ENCODE measurements at places on chromosomes 16 and 17.

- DNase-seq = no peak
Observed at GRCh38 chr17:77736199-77736585, 222.3 kb upstream of the TNRC6C start.

DNA sequence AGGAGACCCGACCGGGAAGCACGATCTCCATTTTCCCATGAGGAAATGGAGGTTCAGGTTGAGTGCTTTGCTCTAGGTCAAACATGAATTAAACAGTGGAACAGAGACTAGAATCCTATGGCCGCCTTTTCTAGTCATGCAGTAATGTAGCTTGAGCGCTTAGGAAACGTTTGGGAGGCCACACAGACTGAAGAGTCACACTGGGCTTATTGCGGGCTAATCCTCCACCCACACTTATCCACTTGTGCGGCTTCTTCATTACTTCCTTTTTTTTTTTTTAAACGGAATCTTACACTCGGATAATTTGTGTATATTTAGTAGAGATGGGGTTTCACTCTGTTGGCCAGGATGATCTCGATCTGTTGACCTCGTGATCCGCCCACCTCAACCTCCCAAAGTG lies 26.0 kb downstream of the CACNG3 start:
- no peak for DNase-seq

DNA sequence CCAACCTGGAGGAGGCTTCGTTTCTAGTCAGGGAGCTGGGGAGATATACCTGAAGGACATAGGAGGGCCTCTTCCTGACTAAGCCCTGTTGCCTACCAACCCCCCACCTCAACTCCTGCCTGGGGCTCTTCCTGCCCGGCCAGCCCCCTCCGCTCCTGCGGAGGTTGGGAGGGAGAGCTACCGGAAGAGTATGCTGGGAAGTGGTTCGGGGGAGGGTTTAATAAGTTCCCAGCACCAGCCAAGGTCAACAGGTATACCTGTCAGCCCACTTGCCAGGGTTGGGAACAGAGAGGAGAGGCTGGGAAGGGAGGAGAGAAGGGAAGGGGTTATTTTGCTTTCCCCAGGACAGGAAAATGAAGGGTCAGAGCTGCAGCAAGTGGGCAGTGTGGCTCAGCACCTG lies 4.7 kb downstream of the PPP1R1B start:
- DNase-seq = no peak

DNA sequence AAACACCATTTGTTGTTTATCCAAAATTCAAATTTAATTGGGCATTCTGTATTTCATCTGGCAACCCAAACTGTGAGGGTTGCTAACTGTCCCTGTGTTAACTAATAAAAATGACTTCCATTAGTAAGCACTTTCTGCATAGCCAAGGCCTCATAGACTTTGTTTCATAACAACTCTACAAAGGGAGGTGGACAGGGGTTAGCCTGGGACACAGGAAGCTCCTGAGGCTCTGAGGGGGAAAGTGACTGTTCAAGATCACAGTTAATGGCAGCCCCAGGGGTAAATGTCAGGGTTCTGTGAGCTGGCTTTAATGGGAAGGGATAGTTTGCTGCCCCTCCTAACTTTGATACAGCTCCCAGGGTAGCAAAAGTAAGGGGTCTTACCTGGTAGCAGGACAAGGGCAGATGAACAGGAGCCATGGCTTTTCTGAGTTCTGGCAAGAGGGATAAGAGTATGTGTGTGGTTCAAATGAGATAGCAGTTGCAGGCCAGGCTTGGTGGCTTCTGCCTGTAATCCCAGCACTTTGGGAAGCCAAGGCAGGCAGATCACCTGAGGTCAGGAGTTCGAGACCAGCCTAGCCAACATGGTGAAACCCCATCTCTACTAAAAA lies 2.2 kb downstream of the HEATR9 start:
- DNase-seq = no peak

DNA sequence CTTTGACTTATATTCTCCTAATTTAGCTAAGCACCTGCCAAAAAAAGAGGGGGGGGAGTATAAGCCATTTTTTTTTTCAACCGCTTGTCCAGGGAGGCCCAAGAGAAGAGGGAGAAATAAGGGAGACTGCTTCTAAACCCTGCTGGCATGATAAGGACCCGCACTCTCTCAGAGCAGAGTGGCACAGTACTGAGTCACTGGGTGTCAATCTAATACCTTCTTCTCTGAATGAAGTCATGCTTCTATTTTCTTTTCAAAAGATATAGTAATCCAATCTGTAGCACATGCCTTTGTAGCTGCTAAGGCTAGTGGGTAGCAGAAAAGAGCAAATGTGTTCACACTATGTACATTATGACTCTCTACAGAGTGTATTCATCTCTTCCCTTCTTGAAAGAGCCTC lies 34.9 kb upstream of the CACNG3 start:
- no peak for DNase-seq

DNA sequence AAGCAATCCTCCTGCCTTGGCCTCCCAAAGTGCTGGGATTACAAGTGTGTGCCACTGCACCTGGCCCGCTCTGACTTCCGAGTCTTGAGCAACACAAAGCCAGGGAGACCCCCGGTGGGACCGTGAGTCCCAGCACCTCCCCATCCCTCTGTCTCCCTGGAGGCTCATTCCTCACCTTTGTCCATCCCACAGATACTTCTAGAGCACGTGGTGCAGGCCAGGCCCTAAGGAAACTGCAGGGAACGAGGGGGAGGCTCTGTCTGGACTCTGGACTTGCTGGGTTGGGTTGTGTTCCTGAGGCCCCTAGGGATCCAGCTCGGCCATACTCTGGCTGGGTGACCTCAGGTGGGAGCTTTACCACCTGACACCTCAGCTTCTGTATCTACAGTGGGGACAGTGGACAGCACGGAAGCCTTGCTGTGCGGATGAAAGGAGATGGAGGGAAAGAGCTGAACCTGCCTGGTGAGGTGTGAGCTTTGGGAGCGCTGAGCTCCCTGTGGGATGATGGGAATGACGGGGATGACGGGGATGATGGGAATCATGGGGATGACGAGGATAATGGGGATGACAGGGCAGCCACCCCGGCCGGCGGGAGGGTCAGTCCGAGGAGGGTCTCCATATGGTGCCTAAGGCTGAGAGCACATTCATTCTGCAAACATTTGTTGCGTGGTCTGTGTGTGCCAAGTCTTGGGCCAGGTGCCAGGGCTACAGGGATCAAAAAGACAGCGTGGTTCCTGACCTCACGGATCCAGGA lies 26.6 kb downstream of the C16orf74 start:
- no peak for DNase-seq

DNA sequence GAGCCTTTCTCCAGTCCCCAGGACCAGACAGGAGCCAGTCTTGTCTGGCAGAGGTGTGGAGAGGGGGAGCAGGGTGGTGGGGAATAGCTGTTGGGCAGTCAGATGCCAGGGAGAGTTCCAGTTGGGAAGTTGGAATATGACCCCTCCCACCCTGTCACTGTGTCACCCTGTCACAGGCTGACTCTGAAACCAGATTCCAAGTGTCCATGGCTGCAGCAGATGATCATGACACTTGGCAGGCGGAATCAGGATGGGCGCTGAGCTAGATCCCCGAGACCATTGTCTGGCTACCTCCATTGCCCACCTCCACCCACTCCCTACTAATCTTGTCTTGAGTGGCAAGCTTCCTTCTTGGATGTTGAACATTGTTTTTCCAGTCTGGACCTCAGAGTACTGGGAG lies 9.2 kb upstream of the NFATC3 start:
- no peak for DNase-seq

DNA sequence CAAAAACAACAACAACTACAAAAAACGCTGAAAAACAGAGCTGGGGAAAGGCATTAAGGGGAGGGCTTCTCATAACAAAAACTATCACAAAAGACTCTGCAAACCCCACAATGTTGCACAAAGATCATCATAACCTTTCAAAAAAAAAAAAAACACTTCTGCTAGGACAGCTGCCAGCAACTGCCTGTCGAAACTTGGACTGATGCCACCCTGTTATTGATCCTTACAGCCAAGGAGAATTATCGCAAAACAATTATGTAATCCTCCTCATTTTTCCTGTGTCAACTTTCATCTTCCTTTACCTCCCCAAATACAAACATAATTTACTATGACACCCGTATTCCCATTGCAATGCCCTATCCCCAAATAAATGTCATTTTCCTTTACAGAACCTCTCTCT lies 9.3 kb downstream of the CCDC40 start:
- no peak for DNase-seq

- no peak for DNase-seq
Observed at GRCh38 chr17:68870976-68871375, 84.2 kb downstream of the ABCA8 start.

- no peak for DNase-seq
Observed at GRCh38 chr17:8611137-8611536, 19.4 kb downstream of the MYH10 start.

DNA sequence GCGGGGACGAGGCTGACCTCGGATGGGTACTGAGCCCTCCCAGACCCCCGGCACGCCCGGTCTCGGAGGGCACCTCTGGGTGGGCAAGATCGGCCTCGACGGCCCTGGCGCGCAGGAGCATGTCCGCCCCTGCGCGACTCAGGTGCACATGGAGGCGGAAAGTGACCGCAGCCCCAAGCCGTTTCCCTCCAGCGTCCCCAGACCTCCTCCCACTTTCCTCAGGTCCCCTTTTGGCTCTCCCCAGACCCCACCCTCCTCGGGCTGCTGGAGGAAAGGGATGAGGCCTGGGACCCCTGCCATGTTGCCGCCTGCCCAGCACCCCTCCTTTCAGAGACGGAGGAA lies 10.0 kb downstream of the RPL19 start:
- no peak for DNase-seq

GRCh38 chr16:5367951-5368350 lies 270.4 kb upstream of the EEF2KMT start:
- no peak for DNase-seq

DNA sequence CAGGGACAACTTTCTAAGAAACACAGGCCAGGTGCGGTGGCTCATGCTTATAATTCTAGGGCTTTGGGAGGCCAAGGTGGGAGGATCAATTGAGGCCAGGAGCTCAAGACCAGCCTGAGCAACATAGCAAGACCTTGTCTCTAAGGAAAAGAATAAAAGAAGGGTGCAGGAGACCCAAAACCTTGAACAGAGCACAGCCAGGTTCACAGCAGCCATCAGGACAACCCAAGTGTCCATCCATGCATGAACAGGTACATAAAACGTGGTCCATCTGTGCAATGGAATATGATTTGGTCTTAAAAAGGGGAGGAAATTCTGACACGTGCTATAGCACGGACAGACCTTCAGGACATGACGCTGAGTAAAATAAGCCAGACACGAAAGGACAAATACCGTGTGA lies 91.0 kb downstream of the PGS1 start:
- DNase-seq = no peak

- DNase-seq = no peak
Observed at GRCh38 chr16:8905795-8906591, 23.8 kb downstream of the LITAFD start.

- DNase-seq = peak; percentile 47
Observed at GRCh38 chr16:89410794-89411309, 79.5 kb downstream of the ANKRD11 start.

- DNase-seq = peak; percentile 61
Observed at GRCh38 chr17:27609611-27610303, 21.2 kb upstream of the LGALS9 start.

- DNase-seq = no peak
Observed at GRCh38 chr17:8464941-8465340, 29.3 kb downstream of the NDEL1 start.

DNA sequence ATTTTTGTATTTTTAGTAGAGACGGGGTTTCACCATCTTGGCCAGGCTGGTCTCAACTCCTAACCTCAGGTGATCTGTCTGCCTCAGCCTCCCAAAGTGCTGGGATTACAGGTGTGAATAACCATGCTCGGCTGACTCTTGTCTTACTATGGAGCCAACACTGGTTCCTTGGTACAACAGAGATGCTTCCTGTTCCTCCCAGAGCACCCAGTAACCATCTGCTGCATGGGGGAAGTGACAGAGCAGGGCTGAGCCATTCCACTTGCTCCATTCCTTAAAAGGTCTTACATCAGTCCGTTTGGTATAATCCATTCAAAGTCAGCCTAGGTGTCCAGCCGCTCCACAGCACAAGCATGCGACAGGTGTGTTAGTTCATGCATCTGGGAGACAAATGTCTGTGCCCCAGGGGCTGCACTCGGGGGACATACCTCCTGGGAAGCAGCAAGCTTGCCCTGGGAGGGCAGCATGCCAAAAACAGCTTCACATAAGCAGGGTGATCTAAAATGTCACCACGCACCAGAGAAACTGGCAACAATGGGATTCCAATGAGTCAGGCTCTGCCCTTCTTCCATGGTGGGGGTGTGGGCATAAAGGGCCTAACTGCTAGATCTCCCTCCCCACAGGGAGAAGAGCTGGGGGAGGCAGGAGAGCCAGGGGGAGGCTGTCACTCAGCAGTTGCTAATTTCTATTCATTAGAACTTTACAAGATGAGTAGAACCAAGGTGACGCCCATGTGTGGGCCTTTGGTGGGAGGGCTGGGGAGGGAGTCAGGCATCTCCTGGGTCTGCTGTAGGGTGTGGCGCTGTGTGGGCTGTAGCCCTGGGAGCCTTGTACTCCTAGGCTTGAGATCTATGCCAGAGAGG lies 35.5 kb downstream of the PIPOX start:
- DNase-seq = no peak

- no peak for DNase-seq
Observed at GRCh38 chr17:7740481-7741001, 23.0 kb downstream of the DNAH2 start.

- no peak for DNase-seq
Observed at GRCh38 chr17:21199856-21200255, 14.1 kb downstream of the TMEM11 start.

DNA sequence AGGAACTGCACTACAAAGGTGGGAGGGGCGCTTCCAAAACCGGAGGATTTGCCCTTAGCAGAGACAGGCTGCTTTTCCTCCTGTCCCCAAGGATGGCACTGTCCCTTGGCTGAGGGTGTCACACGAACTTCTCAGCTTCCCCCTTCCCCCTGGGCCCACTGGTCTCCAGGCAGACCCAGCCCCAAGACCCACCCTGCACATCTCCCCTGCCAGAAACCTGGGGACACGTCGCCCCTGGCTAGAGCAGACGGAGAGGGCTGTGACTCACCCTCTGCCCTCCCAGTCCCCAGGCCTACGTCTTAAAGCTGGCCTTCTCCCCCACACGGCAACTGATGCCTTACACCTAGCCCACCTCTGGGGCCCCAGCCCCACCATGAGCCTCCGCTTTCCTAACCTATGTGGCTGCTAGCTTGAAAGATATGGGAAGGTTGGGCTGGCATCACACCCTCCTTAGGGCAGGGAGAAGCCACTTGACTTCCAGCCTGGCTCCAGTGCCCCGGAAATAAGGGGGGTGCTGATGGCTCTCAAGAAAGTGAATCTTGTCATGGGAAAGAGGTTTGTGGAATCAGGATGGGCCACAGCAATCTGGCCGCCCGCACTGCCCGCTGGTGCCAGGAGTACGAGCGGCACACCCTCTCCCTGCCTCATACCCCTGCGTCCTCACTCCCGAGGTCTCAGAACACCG lies 4.6 kb downstream of the ZNF319 start:
- no peak for DNase-seq

- DNase-seq = no peak
Observed at GRCh38 chr17:64176556-64176955, 46.6 kb upstream of the ERN1 start.

- no peak for DNase-seq
Observed at GRCh38 chr16:85563515-85564276, 49.4 kb upstream of the GSE1 start.
